ENCODE measurements at places on chromosomes 7 and 10.

DNA sequence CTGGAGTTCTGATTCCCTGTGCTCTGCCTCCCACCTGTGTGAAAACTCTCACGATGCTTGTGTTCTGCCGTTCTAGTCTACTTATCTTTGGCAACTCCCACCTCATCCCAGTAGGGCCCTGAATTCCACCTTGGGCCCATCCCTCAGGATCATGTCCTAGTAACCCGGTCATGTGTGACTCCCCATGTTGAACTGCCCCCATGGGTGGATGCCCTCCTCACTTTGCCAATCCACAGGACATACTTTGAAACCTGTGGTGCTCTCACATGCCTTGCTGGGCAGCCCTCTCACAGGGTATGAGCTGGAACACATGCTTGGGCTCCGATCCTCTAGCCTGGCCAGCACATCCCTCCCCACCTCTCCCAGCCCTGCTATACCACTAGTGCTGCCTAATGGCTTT is 3.8 kb upstream of the RBM33 start:
- no peak for DNase-seq

GRCh38 chr7:141263508-141263907 is 189.6 kb downstream of the TMEM178B start:
- no peak for DNase-seq

DNA sequence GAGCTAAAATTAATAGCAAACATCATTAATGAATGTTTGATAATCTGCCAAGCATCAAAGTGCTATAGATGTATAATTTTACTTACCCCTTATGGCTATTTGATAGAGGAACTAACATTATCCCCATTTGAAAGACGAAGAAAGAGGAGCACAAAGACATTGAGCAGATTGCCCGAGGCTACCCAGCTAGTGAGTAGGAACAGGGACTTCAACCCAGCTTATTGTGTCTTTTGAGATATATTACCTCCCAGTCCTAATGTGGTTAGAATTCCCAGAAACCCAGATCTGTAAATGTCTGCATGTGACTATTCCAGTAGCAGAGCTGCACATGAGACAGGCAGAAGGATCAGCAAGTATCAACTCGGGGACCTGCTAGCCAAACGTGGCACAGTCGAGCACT is 160.1 kb upstream of the AOAH start:
- no peak for DNase-seq

DNA sequence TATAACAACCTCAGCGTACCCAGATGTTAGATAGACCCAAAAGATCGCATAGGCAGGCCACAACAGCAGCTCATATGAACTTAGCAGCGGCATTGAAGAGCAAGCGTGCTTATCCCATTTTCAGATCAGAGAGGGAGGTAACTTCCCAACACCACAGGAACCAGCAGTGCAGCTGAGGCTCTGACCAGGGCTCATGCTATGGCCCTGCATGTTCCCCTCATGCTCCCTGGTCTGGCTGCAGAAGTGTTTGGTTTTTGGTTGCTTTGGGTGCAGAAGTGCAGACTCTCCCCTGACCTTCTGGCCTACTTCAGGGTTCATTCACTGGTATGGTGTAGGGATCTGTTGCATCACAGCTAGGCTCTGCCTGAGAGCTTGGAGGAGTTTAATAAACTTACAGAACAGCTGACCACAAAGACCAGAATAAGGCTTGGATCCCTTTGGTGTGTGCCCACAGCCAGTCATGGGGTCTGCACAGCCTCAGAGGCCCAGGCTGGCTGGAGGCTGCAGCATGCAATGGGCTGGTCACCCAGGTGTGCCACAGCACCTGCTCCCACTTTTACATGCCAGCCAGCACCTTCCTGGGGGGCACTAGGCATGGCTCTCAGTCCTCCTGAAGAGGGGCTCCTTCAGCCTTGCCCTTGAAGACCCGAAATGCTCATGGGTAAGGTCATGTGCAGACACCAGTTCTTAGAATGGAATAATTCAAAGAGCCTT is 9.1 kb upstream of the CXCL12 start:
- no peak for DNase-seq

GRCh38 chr10:14296065-14296709 is 34.5 kb downstream of the FRMD4A start:
- DNase-seq, result no peak

- DNase-seq, result no peak
Measured at GRCh38 chr7:147980826-147981813, 609.4 kb upstream of the C7orf33 start.

Data from activated T-cell treated with anti-CD3 and anti-CD28 coated beads for 1 hour (primary cell).